ENCODE measurements at places on chromosomes 11 and 22. TPM values are rescaled to one million over a fixed set of nuclear protein-coding genes. Genes with fewer than 3 reads are reported as not detected.

DNA sequence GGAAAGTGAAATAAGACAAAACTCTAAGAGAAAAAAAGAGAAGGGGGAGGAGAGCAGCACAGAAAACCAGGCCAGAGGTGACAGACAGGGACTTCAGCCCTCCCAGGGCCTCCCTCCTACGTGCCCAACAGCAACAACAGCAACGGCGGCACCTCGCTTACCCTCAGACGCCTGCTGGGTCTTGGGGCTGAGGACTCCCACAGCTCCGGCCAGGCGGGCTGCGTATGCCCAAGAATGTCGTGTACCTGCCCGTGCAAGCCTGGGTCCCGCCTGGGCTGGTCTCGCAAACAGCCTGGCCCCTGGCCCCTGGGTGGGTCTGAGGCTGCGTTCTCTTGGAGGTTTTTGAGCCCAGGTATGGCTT lies 30.5 kb downstream of the ARAP1 start:
- DNase-seq: no peak

GRCh38 chr11:2687782-2688191 lies 12.0 kb downstream of the KCNQ1OT1 start:
- DNase-seq: no peak

- peak; percentile 43 for DNase-seq
Measured at GRCh38 chr22:50261615-50262459, at the start of gene MAPK12. MAPK12 (minus strand) TSS chr22:50261683; CDS start chr22:50261509, 174 bp downstream.

DNA sequence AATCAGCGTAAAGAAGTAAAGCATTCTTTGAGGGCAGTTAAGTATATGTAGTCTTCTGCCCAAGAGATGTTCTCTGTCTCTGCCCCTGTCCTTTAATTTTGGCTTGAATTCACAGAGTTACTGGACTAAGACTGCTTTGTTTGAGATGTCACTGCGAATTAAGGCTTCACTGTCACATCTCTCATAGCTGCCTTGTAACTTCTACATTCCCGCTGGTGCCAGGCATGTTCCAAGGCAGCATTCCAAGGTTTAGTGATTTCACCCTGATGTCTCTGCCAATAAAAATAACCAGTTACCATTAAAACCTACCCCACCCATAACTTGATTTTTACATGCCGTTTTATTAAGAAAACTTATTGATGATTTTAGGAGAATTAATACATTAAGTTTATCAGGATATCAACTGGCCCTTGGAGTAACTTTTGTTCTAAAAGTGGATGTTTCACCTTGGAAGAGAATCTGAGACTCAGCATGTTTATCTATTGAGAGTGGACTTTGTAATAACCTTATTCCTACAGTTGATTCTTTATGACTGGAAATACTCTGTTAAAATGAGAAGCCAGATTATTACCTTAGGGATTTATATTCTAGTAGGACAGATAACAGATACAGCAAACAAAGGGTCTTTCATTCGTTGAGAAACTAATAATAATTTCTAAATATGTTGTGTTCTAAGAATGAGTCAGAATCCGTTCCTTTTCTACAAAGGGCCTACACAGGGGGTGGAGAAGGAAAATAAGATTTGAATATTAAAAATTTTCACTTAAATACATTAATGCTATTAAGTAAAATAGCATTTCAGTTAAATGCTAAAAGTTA lies 110.2 kb downstream of the UVRAG start:
- DNase-seq: no peak

- DNase-seq: no peak
Measured at GRCh38 chr11:128608746-128609407, 21.5 kb upstream of the ETS1 start.

DNA sequence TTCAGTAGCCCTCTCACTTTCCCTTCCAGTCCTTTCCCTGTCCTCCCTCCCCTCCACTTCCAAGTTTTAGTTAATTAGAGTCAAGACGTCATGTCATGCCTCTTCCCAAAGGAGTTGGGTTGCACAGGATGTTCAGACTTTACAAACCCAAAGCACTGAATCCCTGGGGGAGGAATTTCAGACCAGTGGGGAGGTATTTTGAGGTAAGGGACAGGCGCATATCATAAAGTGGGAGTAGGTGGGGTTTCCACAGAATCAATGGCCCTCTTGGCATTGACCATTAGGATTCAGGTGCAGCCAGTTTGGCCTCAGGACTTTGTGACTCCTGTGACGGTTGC lies 733 bp upstream of the ACP2 start:
- no peak for DNase-seq

GRCh38 chr11:28835790-28836189 lies 727.6 kb downstream of the METTL15 start:
- DNase-seq: peak; percentile 28

- DNase-seq: no peak
Measured at GRCh38 chr11:104588970-104589369, 309.3 kb downstream of the CASP12 start.

DNA sequence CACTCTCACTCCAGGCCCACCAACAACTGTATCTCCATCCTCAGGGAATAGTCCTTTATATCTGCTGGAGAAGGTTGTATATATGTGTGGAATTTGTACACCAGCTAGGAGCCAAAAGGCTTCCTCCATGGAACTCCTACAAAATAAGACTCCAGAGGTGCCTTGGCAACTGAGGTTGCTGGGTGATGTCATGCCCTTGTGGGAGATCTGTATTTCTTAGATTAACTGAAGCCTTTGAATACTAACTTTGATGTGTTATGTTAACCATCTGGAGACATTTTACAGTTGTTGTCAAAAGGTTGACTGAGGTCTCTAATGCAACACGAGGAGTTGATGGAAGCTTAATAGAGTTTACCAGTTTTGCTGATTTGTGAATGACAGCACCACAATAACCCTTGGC lies 139.5 kb upstream of the TTC12 start:
- DNase-seq: no peak

- no peak for DNase-seq
Measured at GRCh38 chr22:39953101-39953500, 7.1 kb upstream of the TMA7B start.

DNA sequence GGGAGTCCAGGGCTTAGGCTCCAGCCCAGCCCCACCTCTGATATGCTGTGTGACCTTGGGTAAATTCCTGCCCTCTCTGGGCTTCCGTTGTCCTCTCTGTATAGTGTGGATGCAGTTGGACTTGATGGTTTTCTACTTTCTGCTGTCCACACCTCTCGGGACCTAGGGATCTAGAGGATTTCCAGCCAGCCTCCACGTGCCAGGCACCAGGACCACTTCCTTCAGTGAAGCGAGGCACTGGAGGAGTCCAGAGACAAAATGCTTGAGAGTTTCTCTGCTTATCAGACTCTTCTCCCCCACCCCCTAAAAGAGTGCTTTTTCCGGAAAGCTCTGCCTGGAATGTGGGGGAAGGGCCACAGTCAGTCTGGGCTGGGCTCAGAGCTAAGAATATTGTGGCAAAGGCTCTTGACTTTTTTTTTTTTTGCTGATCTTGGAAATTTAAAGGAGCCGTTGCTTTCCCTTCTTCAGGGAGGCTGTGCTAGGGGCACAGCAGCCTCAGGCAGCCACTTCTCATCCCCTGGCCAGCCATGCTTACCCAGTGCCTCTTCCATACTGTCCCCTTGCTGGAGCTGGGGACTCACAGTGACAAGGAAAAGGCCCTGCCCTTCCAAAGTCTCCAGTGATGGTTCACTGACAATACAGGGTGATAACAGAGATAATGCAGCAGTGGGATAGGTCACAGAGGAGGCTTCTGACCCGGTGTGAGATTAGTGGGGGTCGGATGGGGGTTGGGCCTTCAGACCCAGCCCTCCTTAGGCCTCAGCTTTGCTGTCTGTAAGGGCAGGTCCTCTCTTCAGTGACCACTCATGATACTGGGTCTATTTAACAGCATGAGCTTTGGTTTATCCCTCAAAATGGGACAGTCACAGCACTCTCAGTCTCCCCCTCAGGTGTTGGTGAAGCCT lies 2.9 kb upstream of the SERPINH1 start:
- DNase-seq: no peak

DNA sequence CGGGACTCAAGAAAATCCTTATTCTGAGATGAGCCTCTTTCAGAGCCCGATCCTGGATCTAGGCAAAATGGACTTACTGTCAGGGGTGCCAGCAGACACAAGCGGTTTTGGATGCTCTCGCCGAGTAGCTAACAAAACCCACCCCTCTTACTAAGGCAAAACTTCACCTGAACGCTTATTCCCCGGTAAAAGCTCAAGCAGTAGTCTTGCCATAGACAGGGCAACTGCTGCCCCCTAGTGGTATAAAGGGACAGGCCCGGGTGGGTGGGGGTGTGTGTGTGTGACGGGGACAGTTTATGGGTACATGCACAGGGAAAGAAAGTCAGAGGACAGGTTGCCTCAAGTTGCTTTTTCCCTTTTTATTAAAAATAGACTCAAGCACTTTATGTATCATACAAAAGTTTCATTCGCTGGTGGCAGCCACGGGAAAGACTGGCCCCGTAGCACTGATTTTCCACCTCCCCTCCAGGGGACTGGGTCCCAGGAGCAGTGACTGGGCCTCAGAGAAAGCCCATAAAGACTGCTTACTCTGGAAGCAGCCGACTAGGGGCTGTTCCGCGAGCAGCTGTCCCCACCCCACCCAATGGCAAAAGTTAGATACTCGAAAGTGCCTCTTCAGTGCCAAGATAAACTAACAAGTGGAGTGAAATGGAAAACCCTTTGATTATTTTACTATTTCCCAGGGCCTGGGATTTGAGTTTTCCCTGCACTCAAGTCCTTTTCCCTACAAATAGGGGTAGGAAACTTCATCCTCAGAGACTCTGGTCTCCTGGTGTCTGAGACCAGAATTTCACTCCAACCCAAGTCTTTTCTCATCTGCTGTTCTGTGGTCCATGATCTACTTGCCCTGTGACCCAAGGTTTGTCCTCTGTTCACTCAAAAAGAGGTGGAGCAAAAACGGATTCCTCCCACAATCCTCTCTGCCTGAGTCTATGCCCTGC lies 4.7 kb downstream of the YPEL4 start:
- DNase-seq: peak; percentile 88

DNA sequence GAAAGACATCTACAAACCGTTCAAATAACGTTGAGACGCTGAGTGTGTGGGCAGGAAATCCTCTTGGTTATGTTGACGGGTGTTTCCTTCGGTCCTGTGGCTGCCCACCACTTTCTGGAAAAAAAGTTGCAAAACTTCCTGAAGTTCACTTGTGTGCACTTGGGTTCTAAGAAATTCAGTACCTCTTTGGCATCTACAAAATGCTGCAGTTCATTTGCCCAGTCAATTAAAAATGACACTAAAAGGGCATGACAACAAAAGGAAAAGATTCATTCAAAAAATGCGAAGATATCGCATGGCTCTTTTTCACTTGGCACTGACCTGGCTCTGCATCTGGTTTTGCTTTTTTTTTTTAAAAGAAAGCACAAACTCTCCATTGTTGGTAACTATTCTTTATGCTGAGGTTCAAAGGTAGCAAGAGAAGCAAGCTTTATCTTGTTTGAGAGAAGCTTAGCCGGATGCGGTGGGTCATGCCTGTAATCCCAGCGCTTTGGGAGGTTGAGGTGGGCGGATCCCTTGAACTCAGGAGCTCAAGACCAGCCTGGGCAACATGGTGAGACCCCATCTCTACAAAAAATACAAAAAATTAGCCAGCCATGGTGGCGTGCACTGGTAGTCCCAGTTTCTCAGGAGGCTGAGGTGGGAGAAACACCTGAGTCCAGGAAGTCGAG lies 10.6 kb upstream of the XBP1 start:
- no peak for DNase-seq

DNA sequence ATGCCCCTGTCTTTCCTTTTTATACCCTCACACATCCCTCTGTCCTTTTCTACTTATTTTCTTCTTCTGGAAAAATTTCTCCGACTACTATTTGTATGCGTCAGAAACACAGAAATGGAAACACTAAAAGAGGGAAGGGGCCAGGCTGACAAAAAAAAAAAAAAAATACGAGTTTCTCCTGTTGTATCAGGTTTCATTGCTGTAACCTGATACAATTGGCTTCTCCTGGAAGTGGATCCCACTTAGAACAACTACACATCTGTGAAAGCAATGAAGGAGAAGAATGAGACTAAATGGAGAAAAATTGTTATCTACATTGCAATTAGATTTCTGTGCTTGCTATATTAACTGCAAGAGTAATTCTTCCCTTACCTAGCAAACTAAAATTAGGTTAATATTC lies 393.9 kb downstream of the GUCY1A2 start:
- DNase-seq: no peak

- no peak for DNase-seq
Measured at GRCh38 chr22:43364169-43364435, 20.9 kb upstream of the SCUBE1 start.

GRCh38 chr22:26453812-26454500 lies 24.9 kb downstream of the ASPHD2 start:
- no peak for DNase-seq

DNA sequence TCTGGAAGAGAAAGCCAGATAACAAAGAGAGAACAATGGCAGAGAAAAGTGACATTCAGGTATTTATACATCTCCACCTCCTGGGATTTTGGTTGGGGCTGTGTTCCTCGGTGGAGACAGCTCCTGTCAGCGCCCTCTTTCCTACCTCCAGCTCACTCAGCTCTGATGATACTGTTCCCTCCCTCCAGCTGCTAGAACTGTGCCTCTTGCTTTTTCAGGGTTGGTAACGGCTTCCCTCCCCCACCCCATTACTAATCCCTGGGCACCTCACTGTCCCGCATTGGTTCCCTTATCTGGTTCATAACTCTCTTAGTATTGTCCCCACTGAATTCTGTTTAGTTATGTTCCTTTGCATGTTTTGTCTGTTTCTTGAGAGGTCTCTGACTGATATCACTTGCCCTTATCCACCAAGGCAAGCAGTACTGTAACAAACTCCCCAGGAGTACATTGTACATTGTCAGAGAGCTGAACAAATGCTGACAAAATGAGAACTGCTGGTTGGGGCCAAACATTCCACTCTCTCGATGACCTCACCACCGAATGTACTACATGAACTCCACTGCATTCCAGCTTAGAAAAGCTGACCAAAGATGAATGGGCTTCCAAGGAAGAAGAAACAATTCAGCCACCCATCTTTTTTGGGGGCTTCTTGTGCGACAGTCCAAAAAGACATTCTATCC lies 5.7 kb upstream of the FBXO3 start:
- DNase-seq: no peak

- DNase-seq: no peak
Measured at GRCh38 chr22:46931881-46932280, 169.4 kb downstream of the TBC1D22A start.

DNA sequence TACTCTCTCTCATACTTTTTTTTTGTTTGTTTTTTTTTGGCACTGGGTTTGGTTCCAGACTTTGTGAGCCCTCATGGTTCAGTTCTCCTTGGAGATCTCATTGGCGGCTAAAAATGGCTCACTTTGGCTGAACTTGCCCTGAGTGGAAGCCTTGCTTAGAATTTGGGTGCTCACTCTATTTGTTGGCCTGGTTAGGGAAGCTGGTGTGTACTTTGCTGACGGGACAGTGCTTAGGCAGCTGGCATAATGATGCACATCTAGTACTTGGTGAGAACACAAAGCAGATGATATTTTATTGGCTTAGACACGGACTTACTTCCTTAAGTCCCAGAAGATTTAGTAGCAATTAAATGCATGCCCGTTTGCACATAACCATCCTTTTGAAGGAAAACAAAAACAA lies 66.5 kb upstream of the GRAMD1B start:
- DNase-seq: no peak

GRCh38 chr11:66625041-66625751 lies 8.8 kb downstream of the RBM14 start:
- no peak for DNase-seq

BLID gene
- total RNA-seq: not detected

SEC14L6 gene
- total RNA-seq: 0.47 TPM

ZNRF3 gene
- total RNA-seq: 23.7 TPM

PTPRCAP gene
- 1.3 TPM for total RNA-seq

IL18BP gene
- total RNA-seq: 13.2 TPM

TSGA10IP gene
- not detected for total RNA-seq

YIF1A gene
- 106 TPM for total RNA-seq

JHY gene
- total RNA-seq: 2.7 TPM

NXPE2 gene
- total RNA-seq: not detected

HTR3A gene
- not detected for total RNA-seq

NEAT1 gene
- 605 TPM for total RNA-seq

OR52H1 gene
- total RNA-seq: not detected

RRP7A gene
- total RNA-seq: 71.4 TPM

KRTAP5-3 gene
- total RNA-seq: not detected
